ENCODE measurements at places on chromosomes 5 and 9.
A peak's percentile ranks its signal among the peaks of the same experiment; 100 is the strongest.

GRCh38 chr9:26301046-26301445 lies 591.6 kb downstream of the CAAP1 start:
- no peak for DNase-seq

DNA sequence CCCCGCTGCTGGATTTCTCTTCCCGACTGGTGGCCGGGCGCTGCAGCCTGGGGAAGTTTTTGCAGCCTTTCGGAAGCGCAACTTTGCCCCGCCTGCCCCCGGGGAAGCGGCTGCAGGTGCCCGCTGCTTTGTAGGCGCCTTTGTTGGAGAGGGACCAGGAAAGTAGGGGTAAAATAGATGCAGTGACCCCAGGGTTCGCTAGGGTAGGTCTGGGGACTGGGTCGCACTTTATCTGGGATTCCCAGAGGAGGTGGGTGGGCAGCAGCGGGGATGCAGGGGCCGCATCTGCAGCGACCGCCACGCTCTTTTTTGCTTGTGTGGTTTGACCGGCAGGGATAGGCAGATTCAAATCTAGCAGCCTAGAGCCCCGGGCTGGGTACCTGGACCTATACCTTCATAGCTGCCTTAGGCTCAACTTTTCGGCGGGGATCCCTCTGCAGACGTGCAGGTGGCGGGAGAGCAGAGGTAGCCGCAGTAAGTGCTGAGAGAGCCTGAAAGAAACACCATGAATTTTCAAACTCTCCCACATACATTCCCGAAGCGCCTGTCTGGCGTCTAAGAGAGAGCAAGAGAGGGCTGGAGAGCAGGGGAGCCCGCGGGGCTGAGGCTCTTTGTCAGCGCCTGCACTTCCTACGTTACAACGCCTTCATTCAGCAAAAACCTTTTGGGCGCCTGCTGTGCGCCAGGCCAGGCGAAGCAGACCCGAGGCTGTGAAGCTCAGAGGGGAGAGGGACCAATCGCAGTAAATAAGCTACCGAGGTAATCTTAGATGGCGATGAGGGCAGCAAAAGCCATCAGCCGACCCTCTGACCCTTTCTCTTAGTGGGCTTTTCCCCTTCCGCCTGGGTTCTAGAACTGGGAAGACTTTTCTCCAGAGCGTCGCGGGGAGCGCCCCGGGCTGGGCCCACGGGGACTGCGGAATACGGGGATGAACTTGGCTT lies 642 bp downstream of the SV2C start:
- no peak for DNase-seq

GRCh38 chr9:4508907-4509589 lies 18.8 kb downstream of the SLC1A1 start:
- no peak for DNase-seq

DNA sequence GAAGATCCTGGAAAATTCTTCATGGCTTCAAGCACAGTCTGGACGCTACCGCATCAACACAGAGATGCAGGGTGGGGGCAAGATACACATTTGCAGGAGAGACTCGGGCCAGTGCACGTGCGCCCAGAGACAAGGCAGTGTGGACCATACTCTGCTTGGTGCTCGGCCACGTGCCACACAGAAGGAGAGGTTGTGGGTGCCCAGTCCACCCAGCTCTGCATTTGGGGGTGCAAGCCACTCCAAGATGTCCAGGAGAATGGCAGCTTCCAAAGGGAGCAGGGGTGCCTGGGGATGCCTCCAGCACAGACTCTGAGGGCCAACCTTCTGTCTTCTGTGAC lies 4.3 kb downstream of the NKD2 start:
- DNase-seq, result no peak

DNA sequence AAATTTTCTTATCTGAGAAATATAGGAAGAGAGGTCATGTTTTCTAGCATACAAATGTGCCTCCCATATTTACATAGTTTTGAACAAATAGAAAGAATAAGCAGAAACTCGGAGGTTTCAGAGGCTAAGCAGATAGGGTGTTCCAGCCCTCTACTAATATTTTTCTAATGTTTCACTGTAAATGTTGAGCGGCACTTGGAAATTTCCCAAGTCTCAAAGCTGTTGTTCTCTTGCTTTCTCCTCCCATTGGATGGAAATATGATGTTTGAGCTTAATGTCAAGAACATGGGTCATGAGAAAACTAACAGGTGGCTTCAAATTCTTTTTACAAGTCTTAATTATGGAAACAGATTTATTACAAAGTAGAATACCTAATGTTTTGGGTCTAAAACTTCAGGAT lies 5.1 kb downstream of the SPINK1 start:
- no peak for DNase-seq

DNA sequence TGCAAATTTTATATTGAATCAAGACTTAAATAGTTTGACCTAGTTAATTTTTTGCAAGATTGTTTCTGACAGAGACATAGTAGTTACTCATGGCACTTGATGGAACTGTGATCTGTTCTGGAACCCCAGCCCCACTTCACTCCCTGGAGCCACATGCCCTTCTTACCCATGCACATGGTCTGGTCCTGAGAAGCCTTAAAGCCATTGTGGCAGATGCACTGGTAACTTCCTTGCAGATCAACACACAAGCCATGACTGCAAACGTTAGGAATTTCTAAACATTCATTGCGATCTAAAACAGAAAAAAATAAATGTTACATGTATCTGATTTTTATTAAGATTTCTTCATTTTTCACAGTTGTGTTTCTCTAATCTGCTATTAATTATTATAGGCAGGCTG lies 221.2 kb downstream of the SLC12A2 start:
- DNase-seq, result no peak

DNA sequence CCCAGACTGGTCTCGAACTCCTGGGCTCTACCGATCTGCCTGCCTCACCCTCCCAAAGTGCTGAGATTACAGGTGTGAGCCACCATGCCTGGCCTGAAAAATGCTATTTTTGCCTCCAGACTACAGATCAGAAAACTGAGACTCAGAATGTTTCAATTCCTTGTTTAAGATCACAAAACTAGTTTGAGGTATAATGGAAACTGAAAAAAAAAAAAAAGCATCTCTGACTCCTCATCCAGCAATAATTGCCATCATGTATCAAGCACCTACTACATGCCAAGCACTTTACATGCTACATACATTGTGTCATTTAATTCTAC lies 35.6 kb downstream of the PLAC8L1 start:
- no peak for DNase-seq

- DNase-seq, result no peak
Observed at GRCh38 chr5:177154003-177154643, 20.6 kb downstream of the NSD1 start.

DNA sequence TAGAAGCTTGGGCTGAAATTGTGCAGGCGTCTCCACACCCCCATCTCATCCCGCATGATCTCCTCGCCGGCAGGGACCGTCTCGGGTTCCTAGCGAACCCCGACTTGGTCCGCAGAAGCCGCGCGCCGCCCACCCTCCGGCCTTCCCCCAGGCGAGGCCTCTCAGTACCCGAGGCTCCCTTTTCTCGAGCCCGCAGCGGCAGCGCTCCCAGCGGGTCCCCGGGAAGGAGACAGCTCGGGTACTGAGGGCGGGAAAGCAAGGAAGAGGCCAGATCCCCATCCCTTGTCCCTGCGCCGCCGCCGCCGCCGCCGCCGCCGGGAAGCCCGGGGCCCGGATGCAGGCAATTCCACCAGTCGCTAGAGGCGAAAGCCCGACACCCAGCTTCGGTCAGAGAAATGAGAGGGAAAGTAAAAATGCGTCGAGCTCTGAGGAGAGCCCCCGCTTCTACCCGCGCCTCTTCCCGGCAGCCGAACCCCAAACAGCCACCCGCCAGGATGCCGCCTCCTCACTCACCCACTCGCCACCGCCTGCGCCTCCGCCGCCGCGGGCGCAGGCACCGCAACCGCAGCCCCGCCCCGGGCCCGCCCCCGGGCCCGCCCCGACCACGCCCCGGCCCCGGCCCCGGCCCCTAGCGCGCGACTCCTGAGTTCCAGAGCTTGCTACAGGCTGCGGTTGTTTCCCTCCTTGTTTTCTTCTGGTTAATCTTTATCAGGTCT lies at the start of gene C9orf72:
C9orf72 (minus strand) TSS at position 564 of the 716 bp plus-strand sequence. CDS start 6,361 bp downstream, outside the sequence.
- peak; percentile 81 for DNase-seq

DNA sequence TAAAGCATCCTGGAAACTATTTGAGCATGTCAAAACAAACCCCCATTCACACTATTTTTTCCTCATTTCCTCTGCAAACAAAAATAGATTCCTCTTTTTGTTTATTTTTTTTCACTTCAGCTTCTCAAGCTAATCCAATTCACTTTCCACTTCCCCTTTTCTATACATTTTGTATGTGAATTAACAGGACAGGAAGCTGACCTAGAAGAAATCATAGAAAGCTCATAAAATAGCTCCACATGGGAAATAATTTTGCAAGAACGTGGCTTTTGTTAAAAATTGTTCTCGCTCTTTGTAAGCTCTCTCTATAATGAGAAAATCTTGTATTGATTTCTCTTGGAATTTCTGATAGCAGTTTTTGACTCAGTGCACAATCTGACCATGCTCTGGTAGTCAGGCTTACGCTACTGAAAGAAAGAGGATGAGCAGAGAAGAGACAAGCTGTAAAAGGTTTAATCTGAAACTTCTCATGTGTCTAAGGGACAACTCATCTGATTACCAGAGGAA lies 215.8 kb downstream of the ADAMTS12 start:
- DNase-seq, result no peak

DNA sequence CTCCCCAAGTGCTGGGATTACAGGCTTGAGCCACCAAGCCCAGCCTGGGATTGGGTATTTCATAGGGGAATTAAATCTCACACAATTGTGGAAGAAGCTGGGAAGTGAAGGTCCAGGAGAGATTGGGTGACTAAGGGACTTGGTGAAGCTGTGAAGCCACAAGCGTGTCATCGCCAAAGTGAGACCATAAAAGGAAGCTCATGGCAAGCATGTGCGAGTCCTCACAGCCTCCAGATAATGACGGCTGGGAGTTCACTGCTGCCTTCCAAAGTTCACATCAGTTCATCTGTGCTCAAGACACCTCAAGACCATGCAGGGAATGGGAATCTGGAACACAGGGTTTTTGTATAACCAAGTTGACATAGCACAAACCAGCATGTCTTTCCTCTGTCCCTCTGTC lies 210.6 kb downstream of the MARCHF11 start:
- no peak for DNase-seq

- DNase-seq, result no peak
Observed at GRCh38 chr5:171555160-171555559, 135.7 kb downstream of the FGF18 start.

DNA sequence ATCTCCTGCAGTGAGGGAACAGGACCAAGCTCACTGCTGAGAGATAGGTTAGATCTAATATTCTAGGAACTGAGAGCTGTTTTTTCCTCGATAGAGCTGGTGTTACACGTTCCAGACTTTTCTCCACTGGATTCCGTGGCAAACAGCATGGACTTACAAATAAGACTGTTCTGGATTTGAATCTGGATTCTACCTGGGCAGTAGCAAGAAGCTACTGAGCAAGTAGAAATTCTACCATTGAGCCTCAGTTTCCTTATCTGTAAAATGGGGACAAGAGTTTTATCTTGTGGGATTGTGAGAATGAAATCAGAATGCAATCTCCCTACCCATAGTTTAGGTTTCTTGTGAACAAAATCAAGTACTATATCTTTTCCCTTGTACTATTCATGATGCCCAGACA lies 238.7 kb upstream of the TRIM32 start:
- no peak for DNase-seq

DNA sequence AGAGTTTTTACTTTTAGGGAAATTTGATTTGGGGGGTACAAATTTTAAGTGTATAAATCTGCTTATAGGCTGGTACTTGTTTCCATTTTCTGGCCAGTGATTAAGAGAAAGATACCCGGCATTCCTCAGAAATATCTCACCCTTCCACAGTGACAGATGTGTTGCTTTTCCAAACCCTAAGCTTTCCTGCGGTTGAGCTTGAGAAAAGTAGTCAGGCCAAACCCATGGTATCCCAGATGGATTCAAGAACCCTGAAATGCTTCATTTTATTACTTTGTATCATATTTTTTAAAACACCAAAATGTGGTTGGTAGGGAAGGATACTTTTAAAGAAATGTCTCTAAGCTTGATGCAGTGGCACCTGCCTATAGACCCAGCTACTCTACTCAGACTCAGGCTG lies 23.5 kb downstream of the SPTAN1 start:
- DNase-seq, result no peak

DNA sequence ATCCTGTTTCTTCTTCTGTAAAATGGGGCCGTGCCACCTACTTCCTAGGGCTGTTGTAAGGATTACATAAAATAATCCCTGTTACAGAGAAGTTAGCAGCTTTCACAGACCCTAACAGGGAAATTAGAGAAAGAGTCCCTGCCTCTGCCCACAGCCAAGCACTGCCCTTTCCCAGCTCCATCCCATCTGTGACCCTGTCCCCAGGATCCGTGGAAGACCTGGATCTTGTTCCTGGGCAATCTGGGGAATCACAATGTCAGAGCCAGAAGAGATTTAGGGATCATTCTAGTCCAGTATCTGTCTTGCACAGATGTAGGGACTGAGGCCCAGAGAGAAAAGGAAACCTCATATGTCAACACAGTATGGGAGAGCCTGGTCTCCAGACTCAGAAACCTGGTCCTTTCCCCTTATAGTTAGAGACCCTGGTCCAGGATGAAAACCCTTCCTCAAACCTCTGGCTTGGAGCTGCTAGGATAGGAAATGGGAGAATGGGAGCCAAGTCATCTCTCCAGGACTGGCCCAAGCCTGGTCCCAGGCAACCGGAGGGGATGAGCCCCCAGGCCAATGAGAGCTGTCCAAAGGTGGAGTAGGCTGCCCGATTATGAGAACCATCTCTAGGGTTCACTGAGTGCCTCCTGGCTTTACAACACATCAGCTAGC lies 12.5 kb downstream of the LHX6 start:
- DNase-seq, result no peak

- no peak for DNase-seq
Observed at GRCh38 chr5:146173597-146173996, 8.9 kb downstream of the LARS1 start.

GRCh38 chr9:133050142-133050541 lies 11.6 kb upstream of the CEL start:
- DNase-seq, result no peak

DNA sequence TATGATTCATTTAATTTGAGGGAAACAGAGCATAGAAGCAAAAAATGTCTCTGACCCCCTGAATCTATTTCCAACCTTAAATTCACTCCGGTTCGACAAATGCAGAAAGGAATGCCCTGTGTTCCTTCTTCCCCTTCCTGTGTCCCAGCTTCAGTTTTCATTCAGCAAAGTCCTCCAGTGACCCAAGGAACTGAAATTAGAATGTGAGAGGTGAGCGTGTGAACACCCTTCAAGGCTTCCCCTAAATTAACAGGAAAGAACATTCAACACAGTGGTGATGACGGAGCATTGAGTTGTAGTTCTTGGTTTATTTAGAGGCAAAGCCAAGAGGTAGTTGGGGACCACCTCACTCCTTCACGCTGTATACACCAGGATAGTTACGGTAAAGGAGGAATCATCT lies 97.6 kb upstream of the CTSL start:
- DNase-seq, result no peak

GRCh38 chr9:128724744-128725211 lies 851 bp upstream of the ZDHHC12 start:
- DNase-seq, result no peak

GRCh38 chr5:63233911-63234310 lies 655.3 kb downstream of the LRRC70 start:
- DNase-seq, result no peak
